ENCODE measurements at places on chromosomes 6 and 20. TPM values are rescaled to one million over a fixed set of nuclear protein-coding genes. Genes with fewer than 3 reads are reported as not detected.

The RCAN2 gene
- total RNA-seq, result 1.4 TPM

GRCh38 chr20:48607544-48607865 is 220.3 kb downstream of the PREX1 start:
- DNase-seq, result no peak

The PPP1R14C gene
- 26.3 TPM for total RNA-seq

DNA sequence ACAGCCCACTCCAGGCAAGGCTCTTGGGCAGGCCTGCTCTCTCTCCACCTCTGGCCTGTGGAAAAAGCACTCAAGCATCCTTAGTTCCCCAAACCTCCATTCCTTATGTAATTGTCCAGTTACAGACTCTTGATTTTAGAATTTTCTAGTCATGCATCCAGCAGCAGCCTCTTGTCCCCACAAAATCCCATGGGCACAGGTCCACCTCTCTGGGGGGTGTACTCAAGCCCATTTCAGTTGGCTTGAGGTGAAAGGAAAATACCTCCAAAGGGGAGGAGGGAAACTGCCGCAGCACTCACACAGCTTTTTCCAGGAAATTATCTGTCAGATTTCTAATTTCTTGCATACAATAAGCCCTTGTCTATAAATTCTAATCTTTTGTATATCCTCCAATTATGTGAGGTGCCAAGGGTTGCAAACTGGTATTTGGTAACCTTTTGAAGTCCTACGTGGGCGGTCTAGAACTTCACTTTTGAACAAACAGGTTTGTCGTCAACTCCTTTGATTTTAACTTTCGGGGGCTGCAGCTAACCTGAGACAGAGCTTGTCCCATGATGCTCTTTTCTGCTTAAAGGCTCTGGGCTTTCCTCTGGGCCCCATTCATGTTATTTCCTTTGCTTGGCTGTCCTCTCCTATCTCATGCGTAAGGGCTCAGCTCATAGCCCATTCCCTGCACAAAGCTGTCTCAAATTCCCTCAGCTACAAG is 104.7 kb upstream of the CEP85L start:
- DNase-seq, result no peak

DNA sequence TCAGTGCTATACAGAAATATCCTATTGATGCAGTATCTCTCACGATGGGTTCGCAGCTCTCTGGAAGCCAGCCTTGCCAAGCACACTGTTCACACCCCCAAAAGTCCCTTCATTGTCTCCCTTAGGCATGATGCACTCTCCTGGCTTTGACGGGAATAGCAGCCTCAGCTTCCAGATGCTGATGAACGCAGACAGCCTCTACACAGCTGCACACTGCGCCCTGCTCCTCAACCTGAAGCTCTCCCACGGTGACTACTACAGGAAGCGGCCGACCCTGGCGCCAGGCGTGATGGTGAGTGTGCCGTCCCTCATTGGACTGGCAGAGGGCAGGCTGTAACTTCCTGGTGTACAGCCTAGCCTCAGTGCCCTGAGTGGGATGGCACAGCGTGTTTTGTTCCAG is 60.0 kb upstream of the PBOV1 start:
- DNase-seq, result no peak

The OTOR gene
- total RNA-seq, result not detected

- DNase-seq, result no peak
Observed at GRCh38 chr20:62925420-62926228, 681 bp downstream of the DIDO1 start.

The SEL1L2 gene
- not detected for total RNA-seq

- DNase-seq, result no peak
Observed at GRCh38 chr6:80330961-80331360, 224.5 kb downstream of the BCKDHB start.

All from epithelial cell of proximal tubule (primary cell).